NAMALWA (cell line): ENCODE measurements at places on chromosomes 4 and X.
A peak's percentile ranks its signal among the peaks of the same experiment; 100 is the strongest.

- DNase-seq = no peak
Measured at GRCh38 chrX:45592101-45592500, 391.4 kb upstream of the DIPK2B start.

GRCh38 chr4:139243448-139244365 lies 36.3 kb downstream of the MGARP start:
- no peak for DNase-seq

DNA sequence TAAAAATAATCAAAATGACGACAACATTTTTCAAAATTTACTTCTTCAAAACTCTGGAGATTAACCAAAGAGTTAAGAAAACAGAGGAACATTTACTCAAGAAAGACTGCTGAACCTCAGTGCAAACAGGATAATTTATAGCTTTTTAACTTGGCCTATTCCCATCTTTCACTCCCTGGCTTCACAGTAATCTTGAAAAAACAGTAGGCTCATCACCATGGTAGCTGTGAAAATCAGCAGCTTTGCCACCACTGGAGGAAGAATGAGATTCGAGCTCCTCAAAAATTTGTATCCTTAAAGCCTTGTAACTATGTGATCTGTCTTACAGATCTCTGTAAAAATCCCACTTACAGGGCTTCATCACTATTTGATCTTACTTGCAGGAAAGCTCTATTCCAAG lies 447.7 kb upstream of the CTSO start:
- DNase-seq = no peak

DNA sequence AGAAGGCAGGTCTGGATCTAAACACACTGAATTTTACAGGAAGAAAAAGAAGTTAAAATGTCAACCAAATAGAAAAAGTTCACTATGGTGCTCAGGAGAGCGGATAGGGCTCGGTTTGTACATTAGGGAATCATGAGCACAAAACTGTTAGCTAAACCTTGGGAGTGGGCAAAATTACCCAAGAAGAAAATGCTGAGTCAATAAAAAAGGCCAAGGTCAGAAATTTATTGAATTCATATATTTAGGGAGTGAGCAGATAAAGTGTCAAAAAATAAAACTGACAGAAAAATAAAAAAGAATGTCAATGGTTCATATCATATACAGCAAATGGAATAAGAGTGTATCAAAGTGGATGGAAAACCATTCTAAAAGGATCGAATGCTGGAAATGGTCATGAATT lies 452.5 kb upstream of the SMIM31 start:
- no peak for DNase-seq

GRCh38 chr4:83240379-83240875 lies 44.2 kb downstream of the COQ2 start:
- DNase-seq = peak; percentile 59

GRCh38 chr4:110978761-110979160 lies 355.9 kb upstream of the PITX2 start:
- DNase-seq = no peak

DNA sequence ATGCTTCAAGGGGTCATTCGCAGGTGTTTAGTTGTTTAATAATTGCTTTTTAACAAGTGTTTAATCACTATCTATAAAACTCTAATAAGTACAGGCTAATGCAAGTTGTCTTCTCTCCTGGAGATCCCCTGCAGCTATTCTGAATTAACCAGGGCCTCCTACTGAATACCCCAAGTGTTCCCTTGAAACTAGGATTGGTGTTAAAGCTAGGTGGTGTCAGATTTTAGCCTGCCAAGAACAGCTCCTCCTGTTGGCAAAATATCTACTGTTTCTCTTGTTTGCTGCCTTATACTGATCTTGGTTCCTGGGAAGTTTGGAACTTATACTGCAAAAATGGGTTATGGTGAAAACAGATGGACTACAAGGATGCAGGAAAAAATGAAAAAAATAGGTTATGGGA lies 26.1 kb upstream of the TMEM154 start:
- no peak for DNase-seq

DNA sequence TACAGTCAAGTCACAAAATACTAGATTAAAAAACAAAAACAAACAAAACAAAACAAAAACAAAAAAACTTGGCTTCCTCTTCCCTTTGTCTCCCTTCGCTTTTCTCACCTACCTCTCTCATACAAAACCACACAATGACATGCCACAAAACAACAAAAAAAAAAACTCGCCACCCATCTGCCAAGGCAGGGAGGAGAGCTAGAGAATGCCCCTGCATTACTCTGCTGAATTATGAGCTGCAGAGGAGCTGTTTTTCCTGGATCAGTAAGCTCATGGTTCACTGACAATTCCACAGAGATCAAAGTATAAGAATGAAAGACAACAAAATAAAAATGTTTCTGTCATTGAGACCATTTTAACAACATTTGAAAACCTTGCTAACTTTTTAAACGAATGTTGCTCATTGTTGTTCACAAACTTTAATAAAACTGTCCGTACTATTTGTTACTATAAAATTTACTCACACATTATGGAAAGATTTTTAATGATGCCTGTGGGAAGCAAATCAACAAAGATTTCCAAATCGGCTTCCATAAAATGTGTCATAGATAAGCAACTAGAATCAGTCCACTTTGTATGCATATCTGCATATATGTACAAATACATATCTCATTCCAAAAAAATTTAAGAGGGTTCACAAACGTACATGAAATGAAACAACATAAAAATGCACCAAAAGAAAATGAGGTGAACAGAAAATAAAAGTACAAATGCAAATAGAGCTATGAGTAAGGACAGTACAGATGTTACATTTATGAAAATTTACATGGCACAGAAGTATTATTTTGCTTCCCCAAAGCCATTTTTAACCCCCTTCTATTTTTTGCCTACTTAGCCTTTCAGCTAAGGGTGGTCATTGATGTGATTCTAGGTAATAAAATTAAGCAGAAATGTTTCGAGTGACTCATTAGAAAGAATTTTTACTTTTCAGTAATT lies 252.4 kb upstream of the FAT4 start:
- no peak for DNase-seq

- DNase-seq = peak; percentile 37
Measured at GRCh38 chr4:116357758-116358157, 727.6 kb downstream of the TRAM1L1 start.

- peak; percentile 13 for DNase-seq
Measured at GRCh38 chrX:56802921-56803849, 74.1 kb downstream of the NBDY start.

DNA sequence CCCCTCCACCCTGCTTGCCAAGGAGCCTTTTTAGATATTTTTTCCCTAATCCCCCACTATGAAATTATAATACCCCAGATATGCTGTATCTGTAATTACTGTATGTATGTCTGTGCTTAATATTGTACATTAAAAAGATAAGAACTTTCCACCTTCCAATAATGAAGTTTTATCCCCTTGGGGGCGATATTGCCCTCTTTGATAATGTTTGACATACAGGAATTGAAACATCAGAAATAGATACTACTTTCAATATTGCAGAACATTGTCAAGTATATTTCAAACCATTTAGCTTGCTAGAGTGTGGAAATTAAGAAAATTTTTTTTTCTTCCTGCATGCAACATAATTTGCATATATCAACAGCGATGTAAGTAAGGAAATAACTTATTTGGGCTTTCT lies 58.9 kb downstream of the NAF1 start:
- peak; percentile 39 for DNase-seq

DNA sequence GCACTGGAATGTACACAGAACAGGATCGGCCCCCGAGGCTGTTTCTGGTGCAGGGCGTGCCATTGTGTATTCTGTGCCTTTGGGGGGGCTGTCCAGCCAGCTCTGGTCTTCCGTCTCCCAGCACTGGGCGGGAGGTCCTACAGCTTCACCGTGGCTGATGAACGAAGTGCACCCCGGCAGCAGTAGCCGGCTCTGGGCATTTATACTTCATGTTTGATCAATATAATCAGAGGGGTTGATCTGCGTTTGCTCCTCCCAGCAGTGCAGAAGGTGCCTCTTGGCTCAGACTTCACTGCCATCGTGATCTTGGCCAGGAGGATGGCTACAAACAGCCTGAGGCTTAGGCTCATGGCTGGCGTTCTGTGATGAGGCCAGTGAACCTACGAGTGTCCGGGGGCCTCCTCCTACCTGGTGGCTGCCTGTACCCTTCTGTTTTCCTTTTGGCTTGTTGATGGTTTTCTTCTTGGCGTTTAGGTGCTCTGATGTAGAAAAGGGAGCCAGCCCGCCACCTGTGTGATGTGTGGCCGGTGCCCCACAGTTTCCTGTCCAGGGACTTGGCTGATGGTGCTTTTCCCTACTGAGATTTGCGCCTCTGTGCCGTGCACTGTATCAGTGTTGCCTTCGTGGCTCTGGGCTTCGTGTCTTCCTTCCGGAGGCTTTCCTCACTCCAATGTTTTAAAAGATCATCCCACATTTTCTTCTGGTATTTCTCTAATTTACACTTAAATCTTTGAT lies 31.2 kb upstream of the HGFAC start:
- DNase-seq = no peak

DNA sequence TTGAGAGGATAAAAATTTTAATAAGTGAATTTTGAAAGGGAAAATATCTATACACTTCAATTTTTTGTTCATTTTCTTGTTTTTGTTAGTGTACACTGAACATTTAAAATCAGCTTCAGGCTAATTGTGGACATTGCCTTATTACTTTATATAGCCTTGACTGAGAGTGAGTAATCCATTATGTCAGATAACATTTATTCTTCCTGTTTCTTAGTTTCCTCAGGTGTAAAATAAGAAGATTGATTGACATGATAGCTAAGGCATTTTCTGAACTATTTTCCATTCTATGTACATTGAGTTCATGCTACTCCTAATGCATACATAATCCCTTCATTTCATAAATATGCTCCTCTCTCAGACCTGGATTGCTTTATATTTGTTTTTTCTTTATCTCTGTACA lies 607.3 kb upstream of the AADAT start:
- DNase-seq = peak; percentile 5

DNA sequence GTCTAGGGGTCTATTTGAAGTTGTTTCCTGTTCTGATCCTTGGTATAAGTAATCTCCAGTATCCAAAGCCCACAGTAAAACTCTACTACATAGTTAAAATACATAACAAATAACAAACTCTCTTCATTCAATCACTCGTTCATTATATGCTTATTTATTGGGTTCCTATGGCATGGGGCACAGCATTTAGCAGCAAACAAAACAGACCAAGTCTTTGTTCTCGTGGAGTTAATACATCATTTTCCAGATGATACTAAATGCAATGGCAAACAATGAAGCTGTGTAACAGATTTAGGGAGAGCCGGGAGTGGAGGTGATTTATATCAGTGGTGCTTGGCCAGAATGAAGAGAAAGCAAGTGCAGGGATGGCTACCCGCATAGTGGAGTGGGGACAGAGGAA lies 36.6 kb upstream of the SPARCL1 start:
- no peak for DNase-seq

GRCh38 chr4:3520796-3521600 lies 11.2 kb downstream of the LRPAP1 start:
- no peak for DNase-seq

DNA sequence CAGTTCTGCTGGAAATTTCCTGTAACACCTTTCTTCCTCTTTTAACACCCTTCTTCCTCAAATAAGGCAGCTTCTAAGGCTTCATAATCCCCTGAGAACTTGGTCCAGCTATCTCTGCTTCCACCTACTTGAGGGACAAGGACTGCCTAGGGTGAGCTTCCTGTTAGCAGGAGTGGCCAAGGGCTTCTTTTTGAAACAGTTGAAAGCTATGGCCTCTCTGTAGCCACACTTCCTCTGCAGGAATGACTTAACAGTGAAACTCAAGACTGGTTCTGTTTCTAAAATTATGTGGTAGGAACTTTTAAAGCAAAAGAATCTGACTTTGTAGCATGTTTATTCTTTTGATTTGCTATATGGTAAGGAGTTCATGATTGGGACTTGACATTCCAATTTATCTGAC lies 108.5 kb upstream of the WDR1 start:
- DNase-seq = no peak

- DNase-seq = no peak
Measured at GRCh38 chr4:138259271-138259670, 17.1 kb upstream of the SLC7A11 start.

DNA sequence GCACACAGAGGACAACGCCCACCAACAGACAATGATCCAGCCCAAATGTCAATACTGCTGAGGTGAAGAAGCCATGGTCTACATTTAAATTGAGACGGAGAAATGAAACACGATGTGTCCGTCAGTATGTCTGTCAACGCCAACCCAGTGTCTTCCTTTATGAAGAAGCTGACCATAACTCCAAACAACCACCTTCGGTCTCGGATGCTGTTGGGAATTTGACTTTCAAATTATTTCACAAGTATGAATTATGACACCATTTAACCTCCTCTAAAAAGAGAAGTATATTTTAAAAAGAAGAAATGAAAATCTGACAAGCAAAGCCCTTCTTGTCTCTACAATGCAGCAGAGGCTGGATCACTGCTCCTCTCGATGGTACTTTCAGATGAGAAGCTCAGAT lies 123.7 kb upstream of the MAP3K15 start:
- no peak for DNase-seq

- no peak for DNase-seq
Measured at GRCh38 chrX:4225086-4225485, 511.6 kb upstream of the PRKX start.

- no peak for DNase-seq
Measured at GRCh38 chr4:138996090-138996489, 19.5 kb upstream of the NOCT start.

DNA sequence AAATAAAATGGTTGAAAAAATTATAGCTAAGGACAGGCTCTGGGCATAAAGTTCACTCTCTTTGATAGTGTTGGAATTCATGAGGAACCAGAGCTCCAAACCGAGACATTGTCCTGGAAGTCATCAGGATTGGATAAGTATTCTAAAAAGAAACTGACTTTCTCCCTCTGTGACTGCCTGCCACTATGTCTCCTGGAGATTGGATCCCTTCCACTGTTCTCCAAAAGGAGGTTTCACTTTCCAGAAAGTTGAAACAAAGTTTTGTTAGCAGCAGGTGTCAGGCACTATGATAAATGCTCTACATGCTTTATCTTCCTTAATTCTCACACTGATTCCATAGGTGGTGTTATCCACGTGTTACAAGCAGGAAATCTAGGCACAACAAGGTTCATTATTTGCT lies 16.8 kb downstream of the BANK1 start:
- DNase-seq = peak; percentile 74

DNA sequence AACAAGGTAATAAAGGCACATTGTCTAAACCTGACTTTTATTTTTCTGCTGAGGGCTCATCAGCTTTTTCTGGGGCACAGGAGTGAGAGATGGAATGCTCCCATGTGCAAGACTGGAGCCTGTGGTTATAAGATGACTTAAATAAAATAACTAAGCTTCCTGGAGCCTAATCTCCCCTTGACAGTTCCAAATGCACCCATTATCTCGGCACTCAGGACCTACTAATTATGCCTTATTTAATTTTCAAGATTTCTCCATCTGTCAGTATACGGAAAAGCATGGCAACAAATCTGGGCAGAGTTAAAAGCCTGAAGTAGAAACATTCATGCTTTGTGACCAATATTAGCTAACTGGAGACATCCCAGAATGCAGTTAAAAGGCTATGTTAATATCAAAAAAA lies 416.7 kb upstream of the TEX13C start:
- no peak for DNase-seq

- DNase-seq = no peak
Measured at GRCh38 chr4:77052352-77052751, 23.4 kb downstream of the CCNI start.
